ENCODE measurements at places on chromosomes 1 and 21.

DNA sequence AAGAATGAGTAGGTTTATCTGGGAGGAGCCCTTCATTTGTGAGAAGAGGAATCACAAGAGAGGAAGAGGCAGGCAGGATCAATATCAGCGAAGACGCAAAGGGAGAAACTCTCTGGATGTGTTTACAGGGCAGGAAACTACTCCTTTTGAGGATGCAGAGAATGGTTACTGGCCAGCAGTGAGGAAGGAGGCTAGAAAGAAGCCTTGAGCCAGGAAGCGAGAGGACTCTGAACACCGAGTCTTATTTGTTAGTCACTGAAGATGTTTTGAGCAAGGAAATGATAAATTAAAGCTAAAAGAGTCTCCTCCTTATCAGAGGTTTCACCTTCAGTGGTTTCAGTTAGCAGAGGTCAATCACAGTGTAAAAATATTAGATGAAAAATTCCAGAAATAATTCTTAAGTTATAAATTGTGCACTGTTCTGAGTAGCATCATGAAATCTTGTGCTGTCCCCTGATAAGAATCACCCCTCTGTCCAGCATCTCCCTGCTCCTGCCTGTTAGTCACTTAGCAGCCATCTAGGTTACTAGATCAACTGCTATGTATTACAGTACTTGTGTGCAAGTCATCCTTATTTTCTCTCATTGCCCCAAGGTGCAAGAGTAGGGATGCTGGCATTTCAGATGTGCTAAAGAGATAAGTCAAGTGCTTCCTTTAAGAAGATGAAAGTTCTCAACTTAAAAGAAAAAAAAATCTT lies 43.5 kb downstream of the WLS start:
- no peaks in the 10 kb centered on the region for H3K4me1 ChIP-seq
- H3K27me3 ChIP-seq: no peaks in the 10 kb centered on the region
- no peak overlapping the region for H3K27ac ChIP-seq

DNA sequence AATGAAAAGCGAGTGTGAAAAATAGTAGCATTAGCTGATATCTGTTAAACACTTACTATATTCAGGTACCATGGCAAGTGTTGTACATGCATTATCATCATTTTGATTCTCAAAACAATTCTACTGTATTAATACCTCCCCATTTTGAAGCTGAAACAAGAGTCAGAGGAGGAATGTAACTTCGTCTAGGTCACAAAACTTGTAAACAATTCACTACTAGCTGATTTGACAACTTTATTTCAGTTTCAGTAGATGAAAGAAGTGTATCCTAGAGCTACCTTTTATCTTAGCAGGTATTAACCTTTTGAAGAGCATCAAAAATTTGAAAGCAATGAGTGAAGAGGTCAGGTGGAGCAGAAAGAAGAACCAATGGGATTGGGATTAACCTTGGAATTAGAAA lies 1.6 kb downstream of the CD84 start:
- H3K36me3 ChIP-seq: no peaks in the 10 kb centered on the region
- peak overlapping the region; percentile 64 for H3K4me3 ChIP-seq
- H3K27ac ChIP-seq: peak overlapping the region; percentile 71
- H3K4me1 ChIP-seq: peaks cover 51% of the 10 kb centered on the region
- no peaks in the 10 kb centered on the region for H3K27me3 ChIP-seq
- no peak for DNase-seq

- H3K27ac ChIP-seq: no peak overlapping the region
- H3K4me1 ChIP-seq: no peaks in the 10 kb centered on the region
- DNase-seq: no peak
- H3K27me3 ChIP-seq: peaks cover 4% of the 10 kb centered on the region
- H3K4me3 ChIP-seq: no peak overlapping the region
Measured at GRCh38 chr1:24222008-24222605, 35.0 kb upstream of the IFNLR1 start.

DNA sequence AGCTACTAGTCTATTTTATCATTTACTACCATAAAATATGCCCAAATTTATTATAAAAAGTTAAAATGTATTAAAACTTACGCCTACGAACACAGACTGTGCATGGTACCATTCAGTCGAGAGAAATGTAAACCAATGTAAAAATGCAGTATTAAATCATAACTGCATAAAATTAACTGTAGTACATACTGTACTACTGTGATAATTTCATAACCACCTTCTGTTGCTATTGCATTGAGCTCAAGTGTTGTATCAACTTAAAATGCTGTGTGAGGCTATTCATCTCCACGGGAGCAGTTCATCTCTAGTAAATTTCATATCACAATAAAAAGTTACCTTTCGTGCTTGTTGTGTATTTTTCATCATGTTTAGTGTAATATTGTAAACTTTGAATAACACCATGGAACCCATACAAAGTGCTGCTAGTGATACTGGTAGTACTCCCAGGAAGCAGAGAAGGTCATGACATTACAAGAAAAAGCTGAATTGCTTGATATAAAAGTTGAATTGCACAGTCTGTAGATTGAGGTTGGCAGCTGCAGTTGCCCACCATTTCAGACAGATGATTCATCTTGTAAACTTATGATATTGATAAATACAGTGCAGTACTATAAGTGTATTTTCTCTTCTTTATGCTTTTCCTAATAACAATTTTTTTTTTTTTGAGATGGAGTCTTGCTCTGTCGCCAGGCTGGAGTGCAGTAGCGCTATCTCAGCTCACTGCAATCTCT lies 19.0 kb upstream of the CENPF start:
- no peak for DNase-seq
- no peak overlapping the region for H3K27ac ChIP-seq
- no peak overlapping the region for H3K4me3 ChIP-seq
- no peaks in the 10 kb centered on the region for H3K27me3 ChIP-seq
- no peaks in the 10 kb centered on the region for H3K36me3 ChIP-seq

DNA sequence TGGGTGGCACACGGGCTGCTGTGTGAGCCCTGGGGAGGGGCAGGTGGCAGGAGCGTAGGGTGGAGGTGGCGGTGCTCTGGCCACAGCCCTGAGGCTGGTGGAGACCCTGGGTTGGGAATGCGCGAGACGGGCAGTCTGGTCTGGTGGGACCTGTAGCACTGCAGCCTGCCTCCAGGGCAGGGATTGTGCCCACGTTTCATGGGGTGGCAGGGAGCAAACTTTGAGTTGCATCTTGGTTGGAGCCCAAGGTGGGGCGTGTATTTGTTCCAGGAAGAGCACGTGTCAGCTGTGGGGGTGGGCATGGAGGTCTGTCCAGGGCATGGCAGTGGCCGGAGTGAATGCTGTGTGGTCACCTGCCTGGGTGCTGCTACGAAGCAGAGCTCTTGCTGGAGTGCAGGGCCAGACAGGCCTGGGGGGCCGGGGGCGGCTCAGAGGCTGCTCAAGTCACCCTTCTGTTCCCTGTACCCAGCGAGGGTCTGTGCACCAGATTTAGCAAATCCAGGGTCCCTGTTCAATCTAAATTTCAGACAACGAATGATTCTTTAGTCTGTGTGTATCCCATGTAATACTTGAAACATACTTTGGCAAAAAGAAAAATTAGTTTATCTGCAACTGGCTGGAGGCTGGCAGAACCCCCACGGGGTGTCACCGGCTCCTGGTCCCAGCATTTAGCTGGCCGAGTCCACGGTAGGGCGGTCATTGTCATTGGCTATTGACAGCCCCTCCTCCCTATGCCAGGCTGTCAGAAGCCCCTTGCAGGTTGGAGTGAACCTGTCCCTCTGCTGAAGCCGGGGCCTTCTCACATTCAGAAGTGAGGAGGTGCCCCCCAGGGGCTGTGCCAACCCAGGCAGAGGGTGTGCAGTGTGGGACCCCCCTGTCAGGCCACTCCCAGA lies 27.3 kb downstream of the KRTAP10-1 start:
- H3K4me1 ChIP-seq: peaks cover 9% of the 10 kb centered on the region
- H3K27ac ChIP-seq: no peak overlapping the region
- no peaks in the 10 kb centered on the region for H3K36me3 ChIP-seq
- no peak for DNase-seq

GRCh38 chr1:243850202-243850451 lies at the start of gene AKT3:
TSS of gene AKT3 (minus strand) at chr1:243850243. CDS start at chr1:243843170, 7,073 bp downstream.
- H3K27me3 ChIP-seq: no peaks in the 10 kb centered on the region
- H3K27ac ChIP-seq: peak within 1 kb of the TSS; percentile 94
- no peaks in the 10 kb centered on the region for H3K36me3 ChIP-seq
- peaks cover 11% of the 10 kb centered on the region for H3K4me1 ChIP-seq

- H3K36me3 ChIP-seq: no peaks in the 10 kb centered on the region
- no peaks in the 10 kb centered on the region for H3K4me1 ChIP-seq
- H3K4me3 ChIP-seq: no peak overlapping the region
- no peak overlapping the region for H3K27ac ChIP-seq
- no peak for DNase-seq
- no peaks in the 10 kb centered on the region for H3K27me3 ChIP-seq
Measured at GRCh38 chr1:236150986-236151385, 8.6 kb downstream of the GPR137B start.

DNA sequence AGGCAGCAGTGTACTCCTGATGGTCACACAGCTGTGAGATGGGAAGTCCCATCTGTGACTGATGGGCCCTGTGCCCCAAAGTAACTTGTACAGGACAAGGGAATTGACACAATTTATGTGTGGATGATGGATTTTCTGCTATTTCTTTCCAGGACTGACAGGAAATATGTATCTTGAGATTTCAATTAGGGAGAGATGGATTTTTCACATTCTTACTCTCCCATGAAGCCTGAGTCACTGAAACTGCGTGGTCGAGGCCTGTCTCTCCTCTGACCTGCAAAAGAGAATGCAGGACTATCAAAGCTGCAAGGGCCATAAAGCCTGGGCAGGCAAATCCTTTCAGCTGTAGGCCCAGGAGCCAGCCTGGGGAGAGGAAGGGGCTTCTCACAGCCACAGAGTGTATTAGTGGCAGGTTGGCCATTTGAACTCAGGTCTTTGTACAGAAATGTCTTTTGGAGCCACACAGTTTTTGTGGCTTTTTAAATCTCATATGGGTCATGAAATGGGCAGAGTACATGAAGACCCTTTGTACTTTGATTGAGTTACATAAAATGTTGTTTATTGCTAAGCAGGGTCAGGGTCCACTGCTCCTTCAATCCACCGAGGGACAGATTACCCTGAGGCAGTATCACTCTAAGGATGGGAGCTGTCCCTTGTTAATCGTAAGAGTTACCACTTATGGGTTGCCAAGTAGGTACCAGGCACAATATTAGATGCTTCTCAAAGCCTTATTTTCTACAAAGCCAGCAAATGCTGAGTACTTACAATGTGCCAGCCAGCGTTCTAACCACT lies 14.8 kb downstream of the ALX3 start:
- no peak for DNase-seq
- no peak overlapping the region for H3K4me3 ChIP-seq
- no peak overlapping the region for H3K27ac ChIP-seq
- no peaks in the 10 kb centered on the region for H3K4me1 ChIP-seq
- no peaks in the 10 kb centered on the region for H3K27me3 ChIP-seq
- H3K36me3 ChIP-seq: peaks cover 76% of the 10 kb centered on the region

- H3K4me3 ChIP-seq: no peak overlapping the region
- no peak for DNase-seq
- no peaks in the 10 kb centered on the region for H3K4me1 ChIP-seq
- no peaks in the 10 kb centered on the region for H3K36me3 ChIP-seq
Measured at GRCh38 chr1:170204121-170204520, 58.4 kb downstream of the NTMT2 start.

GRCh38 chr1:65265651-65266351 lies 43.5 kb upstream of the DNAJC6 start:
- H3K36me3 ChIP-seq: no peaks in the 10 kb centered on the region
- peaks cover 8% of the 10 kb centered on the region for H3K4me1 ChIP-seq
- H3K27me3 ChIP-seq: peaks cover 4% of the 10 kb centered on the region
- H3K27ac ChIP-seq: no peak overlapping the region

GRCh38 chr1:10701145-10701544 lies 95.3 kb downstream of the CASZ1 start:
- DNase-seq: no peak
- no peaks in the 10 kb centered on the region for H3K36me3 ChIP-seq
- H3K27ac ChIP-seq: no peak overlapping the region
- no peaks in the 10 kb centered on the region for H3K4me1 ChIP-seq
- no peak overlapping the region for H3K4me3 ChIP-seq

GRCh38 chr1:164728719-164729118 lies 169.7 kb downstream of the PBX1 start:
- no peak for DNase-seq
- H3K27me3 ChIP-seq: no peaks in the 10 kb centered on the region
- H3K4me1 ChIP-seq: no peaks in the 10 kb centered on the region
- H3K27ac ChIP-seq: no peak overlapping the region

GRCh38 chr1:218980881-218981280 lies 192.8 kb upstream of the LYPLAL1 start:
- no peak overlapping the region for H3K27ac ChIP-seq
- no peaks in the 10 kb centered on the region for H3K27me3 ChIP-seq
- no peaks in the 10 kb centered on the region for H3K4me1 ChIP-seq
- no peaks in the 10 kb centered on the region for H3K36me3 ChIP-seq
- DNase-seq: no peak
- H3K4me3 ChIP-seq: no peak overlapping the region

GRCh38 chr1:235063068-235063765 lies 65.4 kb downstream of the TOMM20 start:
- no peak overlapping the region for H3K4me3 ChIP-seq
- H3K36me3 ChIP-seq: no peaks in the 10 kb centered on the region
- no peaks in the 10 kb centered on the region for H3K27me3 ChIP-seq
- H3K27ac ChIP-seq: no peak overlapping the region
- peaks cover 11% of the 10 kb centered on the region for H3K4me1 ChIP-seq

- H3K27me3 ChIP-seq: peaks cover 40% of the 10 kb centered on the region
- H3K27ac ChIP-seq: no peak overlapping the region
- H3K36me3 ChIP-seq: no peaks in the 10 kb centered on the region
- H3K4me3 ChIP-seq: no peak overlapping the region
- no peaks in the 10 kb centered on the region for H3K4me1 ChIP-seq
- DNase-seq: no peak
Measured at GRCh38 chr1:118983558-118984041, 4.5 kb downstream of the TBX15 start.

GRCh38 chr1:110012100-110012780 lies 22.2 kb upstream of the STRIP1 start:
- H3K36me3 ChIP-seq: peaks cover 58% of the 10 kb centered on the region
- no peak overlapping the region for H3K27ac ChIP-seq
- no peak for DNase-seq
- H3K4me3 ChIP-seq: no peak overlapping the region
- no peaks in the 10 kb centered on the region for H3K27me3 ChIP-seq

- DNase-seq: no peak
- H3K27me3 ChIP-seq: no peaks in the 10 kb centered on the region
- H3K36me3 ChIP-seq: peaks cover 52% of the 10 kb centered on the region
- H3K4me3 ChIP-seq: no peak overlapping the region
Measured at GRCh38 chr1:15657021-15657420, 27.1 kb upstream of the PLEKHM2 start.

DNA sequence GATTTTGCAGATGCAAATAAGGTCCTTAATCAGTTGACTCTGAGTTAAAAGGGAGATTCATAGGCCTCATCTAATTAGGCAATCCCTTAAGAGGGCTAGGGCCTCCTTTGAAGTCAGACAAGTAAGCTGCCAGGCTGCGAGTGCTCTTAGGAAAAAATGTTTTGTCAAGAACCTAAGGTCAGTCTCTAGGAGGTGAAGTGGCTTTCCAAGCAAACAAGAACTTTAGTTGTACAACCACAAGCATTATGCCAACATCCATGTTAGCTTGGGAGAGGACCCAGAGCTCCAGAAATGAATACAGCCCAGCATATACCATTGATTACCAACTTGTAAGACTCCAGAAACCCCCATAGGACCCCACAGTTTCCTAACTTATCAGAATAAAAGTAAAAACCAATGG lies 1366.2 kb downstream of the PLA2G4A start:
- H3K4me1 ChIP-seq: no peaks in the 10 kb centered on the region
- H3K36me3 ChIP-seq: no peaks in the 10 kb centered on the region
- DNase-seq: no peak
- no peak overlapping the region for H3K4me3 ChIP-seq
- no peak overlapping the region for H3K27ac ChIP-seq
